Neural cell (in vitro differentiated cells): ENCODE measurements at places on chromosomes 4 and X. TPM values are rescaled to one million over a fixed set of nuclear protein-coding genes. Genes with fewer than 3 reads are reported as not detected.

Gene LAGE3
- polyA plus RNA-seq = 37.3 and 43.6 TPM in 2 replicates

Gene BBS12
- polyA plus RNA-seq = 3.7 TPM in 2 replicates

Gene SERTM2
- polyA plus RNA-seq = not detected in 2 replicates

Gene FAM47A
- polyA plus RNA-seq = not detected in 2 replicates

Gene SCRG1
- polyA plus RNA-seq = 0.42 and 0.64 TPM in 2 replicates

Gene CLCN4
- polyA plus RNA-seq = 21.4 and 21.7 TPM in 2 replicates
